Foreskin fibroblast (primary cell): ENCODE measurements at places on chromosomes 16 and 17.

DNA sequence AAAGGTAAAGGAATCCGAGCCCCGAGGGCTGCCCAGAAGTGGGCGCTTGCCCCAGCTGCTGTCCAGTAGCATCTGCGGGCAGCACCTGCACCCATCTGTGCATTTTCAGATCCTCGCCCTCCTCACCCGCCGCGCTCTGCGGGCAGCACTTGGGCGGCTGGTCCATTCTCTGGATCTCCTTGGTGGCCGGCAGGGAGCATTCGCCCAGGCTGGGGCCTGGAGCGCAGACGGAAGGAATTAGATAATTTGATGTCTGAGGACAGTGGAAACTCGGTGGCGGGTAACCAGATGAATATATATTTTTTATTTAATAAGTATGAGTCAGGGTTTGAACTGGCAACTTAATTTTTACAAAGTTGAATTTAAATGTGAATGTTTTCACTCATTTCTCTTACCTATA, 88.5 kb downstream of the NPIPB11 start:
- DNase-seq, result no peak

DNA sequence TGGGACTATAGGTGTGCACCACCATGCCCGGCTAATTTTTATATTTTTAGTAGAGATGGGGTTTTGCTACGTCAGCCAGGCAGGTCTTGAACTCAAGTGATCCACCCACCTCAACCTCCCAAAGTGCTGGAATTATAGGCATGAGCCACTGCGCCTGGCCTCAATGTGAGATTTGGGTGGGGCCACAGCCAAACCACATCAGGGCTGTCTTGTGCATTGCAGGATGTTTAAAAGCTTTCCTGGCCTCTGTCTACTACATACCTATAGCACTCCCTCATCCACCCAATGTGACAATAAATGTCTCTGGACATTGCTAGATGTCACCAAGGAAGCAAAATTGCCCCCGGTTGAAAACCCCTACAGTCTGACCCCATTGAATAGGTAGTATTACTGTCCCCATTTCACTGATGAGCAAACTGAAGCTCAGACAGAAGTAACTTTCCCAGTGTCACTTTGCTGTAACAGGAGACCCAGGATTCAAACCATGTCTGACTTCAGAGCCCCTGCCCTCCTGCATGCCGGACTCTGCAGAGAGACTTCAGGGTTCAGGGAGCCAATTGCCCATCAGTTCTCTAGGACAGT, 3.6 kb upstream of the MAP3K14 start:
- peak; percentile 72 for DNase-seq

DNA sequence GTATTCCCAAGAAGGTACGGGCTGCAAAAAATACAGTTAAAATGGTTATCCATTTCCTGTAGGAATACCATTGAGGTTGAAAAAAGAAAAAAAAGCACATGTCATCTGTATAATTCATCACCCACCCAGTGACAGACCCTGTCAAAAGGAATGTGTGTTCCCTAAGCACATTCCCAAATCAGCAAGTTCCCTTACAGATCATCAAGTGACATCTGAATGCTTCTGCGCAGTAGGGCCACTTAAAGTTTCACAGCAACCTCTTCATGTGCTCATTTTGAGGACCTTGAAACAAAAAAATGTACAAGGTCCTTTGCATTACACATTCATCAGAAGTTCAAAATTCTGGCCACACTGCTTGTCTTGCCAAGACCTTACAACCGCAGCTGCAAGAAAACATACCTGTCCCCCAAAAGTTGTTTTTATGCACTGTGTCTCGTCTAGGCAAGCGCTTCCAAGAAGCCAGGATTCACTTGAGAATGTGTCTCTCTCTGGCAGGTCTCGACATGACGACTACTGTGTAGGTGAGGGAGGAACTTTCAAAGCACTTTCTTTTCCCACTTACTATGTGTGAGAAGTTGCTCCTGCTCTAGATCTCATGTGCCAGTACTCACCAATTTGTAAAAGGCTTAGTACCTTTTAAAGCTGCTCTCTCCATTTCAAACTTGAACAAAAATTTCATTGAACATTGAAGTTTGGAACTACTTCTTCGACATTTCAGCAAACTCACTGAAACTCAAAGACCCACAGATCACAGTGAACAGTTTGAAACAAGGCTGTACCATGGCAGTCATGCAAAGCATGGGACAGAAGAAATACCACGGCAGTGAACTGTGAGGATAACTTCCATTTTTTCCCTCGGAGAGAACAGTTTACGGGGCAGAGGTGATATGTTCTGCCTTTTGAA, 4.3 kb upstream of the POLG2 start:
- DNase-seq, result no peak

GRCh38 chr16:54169112-54169511, 117.5 kb downstream of the IRX3 start:
- no peak for DNase-seq

- peak; percentile 67 for DNase-seq
Observed at GRCh38 chr17:75524970-75525805, at the start of gene LLGL2. Gene LLGL2, plus strand, starts transcription at chr17:75525697. Its CDS starts 17,730 bp downstream, at chr17:75543427.
